ENCODE measurements at places on chromosomes 4 and X.

GRCh38 chrX:7154041-7154597 lies 6.2 kb upstream of the PUDP start:
- no peak for DNase-seq

- no peak for DNase-seq
Measured at GRCh38 chrX:82219129-82219528, 1017.2 kb downstream of the SH3BGRL start.

- no peak for DNase-seq
Measured at GRCh38 chrX:149371986-149372385, 133.1 kb downstream of the IDS start.

- no peak for DNase-seq
Measured at GRCh38 chr4:1832690-1833089, 23.3 kb downstream of the LETM1 start.

GRCh38 chrX:47129899-47130358 lies 14.6 kb downstream of the NDUFB11 start:
- no peak for DNase-seq

DNA sequence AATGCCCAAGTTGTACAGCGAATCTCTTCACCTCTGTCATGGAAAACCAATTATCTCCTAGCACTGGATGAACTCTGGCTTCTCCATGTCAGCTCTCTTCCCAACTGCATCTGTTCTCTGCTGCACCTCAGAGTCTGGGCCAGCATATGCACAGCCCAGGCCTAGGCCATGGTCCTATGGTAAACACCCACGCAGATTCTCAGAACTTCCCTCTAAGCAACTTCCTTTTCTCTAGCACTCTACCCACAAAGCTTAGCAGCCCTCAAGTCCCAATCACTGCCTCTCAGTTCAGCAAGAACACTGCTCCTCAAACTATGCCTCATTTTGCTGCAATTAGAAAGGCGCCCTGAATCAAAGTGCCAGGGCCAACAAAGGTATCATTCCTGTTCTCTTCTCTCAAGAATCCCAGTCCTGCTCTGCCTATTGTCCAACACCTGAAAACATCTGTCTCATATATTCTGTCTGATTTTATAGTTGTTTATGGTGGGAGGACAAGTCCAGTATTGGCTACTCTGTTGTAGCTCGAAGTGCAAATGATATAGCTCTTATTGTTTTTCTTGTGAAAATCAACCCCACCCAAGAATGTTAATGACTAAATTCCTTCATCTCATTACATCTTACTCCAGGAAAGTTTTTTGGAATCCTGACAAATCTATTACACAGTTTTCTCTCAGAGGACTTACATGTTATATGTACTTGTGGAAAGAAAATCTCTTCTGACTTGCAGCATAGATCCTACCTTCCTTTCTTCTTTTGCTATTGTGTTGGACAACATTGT lies 85.4 kb downstream of the DCHS2 start:
- DNase-seq: no peak

- no peak for DNase-seq
Measured at GRCh38 chr4:52595001-52595400, 64.1 kb downstream of the USP46 start.

- DNase-seq: no peak
Measured at GRCh38 chr4:174222266-174222872, 61.1 kb downstream of the FBXO8 start.
